ENCODE measurements at places on chromosomes 6 and 20. TPM values are rescaled to one million over a fixed set of nuclear protein-coding genes. Genes with fewer than 3 reads are reported as not detected.

The LY6G5C gene
- 5.0 TPM for total RNA-seq

The TRIM40 gene
- total RNA-seq = not detected

The GMNN gene
- 25.3 TPM for total RNA-seq

The SH3BGRL2 gene
- 1.9 TPM for total RNA-seq

The SRSF12 gene
- total RNA-seq = 3.7 TPM

- no peaks in the 10 kb centered on the region for H3K27me3 ChIP-seq
- peaks cover 16% of the 10 kb centered on the region for H3K4me1 ChIP-seq
- H3K27ac ChIP-seq = peak overlapping the region; percentile 27
- H3K4me3 ChIP-seq = no peak overlapping the region
- no peak for DNase-seq
Observed at GRCh38 chr20:20009784-20010253, 7.3 kb upstream of the NAA20 start.

DNA sequence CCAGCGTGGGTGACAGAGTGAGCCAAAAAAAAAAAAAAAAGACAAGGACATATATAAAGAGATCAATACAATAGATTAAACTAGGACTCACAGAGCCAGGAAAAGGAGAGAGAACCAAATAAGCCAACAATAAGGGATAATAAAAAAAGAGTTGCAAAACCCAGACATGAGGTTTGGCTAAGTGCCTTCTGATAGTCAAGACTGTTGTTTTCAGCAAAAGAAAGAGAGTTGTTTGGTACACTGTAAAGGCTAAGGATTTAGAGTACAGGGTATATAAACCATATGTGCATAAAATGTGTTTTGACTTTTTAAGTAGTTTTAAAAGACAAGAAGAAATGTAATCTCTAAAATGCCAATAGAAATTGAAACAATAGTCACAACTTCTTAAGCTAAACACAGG is 42.8 kb downstream of the RPF2 start:
- no peak overlapping the region for H3K27ac ChIP-seq
- no peak overlapping the region for H3K4me3 ChIP-seq
- no peaks in the 10 kb centered on the region for H3K4me1 ChIP-seq
- H3K27me3 ChIP-seq = no peaks in the 10 kb centered on the region
- DNase-seq = no peak

GRCh38 chr6:6826095-6826901 is 237.8 kb downstream of the LY86 start:
- H3K4me3 ChIP-seq = no peak overlapping the region
- H3K36me3 ChIP-seq = no peaks in the 10 kb centered on the region
- H3K27me3 ChIP-seq = peaks cover 9% of the 10 kb centered on the region
- peaks cover 2% of the 10 kb centered on the region for H3K4me1 ChIP-seq
- no peak for DNase-seq
- no peak overlapping the region for H3K27ac ChIP-seq

- peak overlapping the region; percentile 99 for H3K4me3 ChIP-seq
- peaks cover 39% of the 10 kb centered on the region for H3K4me1 ChIP-seq
- H3K27me3 ChIP-seq = no peaks in the 10 kb centered on the region
- H3K27ac ChIP-seq = peak overlapping the region; percentile 98
- peaks cover 1% of the 10 kb centered on the region for H3K36me3 ChIP-seq
Observed at GRCh38 chr6:87700397-87701343, 1.4 kb downstream of the AKIRIN2 start.

GRCh38 chr6:138287144-138287955 is 69.1 kb upstream of the PBOV1 start:
- no peaks in the 10 kb centered on the region for H3K27me3 ChIP-seq
- H3K4me1 ChIP-seq = peaks cover 2% of the 10 kb centered on the region
- H3K4me3 ChIP-seq = no peak overlapping the region
- no peaks in the 10 kb centered on the region for H3K36me3 ChIP-seq

- no peak for DNase-seq
- no peak overlapping the region for H3K27ac ChIP-seq
- no peaks in the 10 kb centered on the region for H3K4me1 ChIP-seq
- no peak overlapping the region for H3K4me3 ChIP-seq
- H3K27me3 ChIP-seq = no peaks in the 10 kb centered on the region
Observed at GRCh38 chr6:14811775-14812428, 434.0 kb upstream of the JARID2 start.

- DNase-seq = peak; percentile 25
- no peaks in the 10 kb centered on the region for H3K27me3 ChIP-seq
- peak overlapping the region; percentile 84 for H3K27ac ChIP-seq
- H3K4me3 ChIP-seq = peak overlapping the region; percentile 43
- peaks cover 38% of the 10 kb centered on the region for H3K4me1 ChIP-seq
- H3K36me3 ChIP-seq = no peaks in the 10 kb centered on the region
Observed at GRCh38 chr6:24882835-24883555, 52.8 kb downstream of the RIPOR2 start.

DNA sequence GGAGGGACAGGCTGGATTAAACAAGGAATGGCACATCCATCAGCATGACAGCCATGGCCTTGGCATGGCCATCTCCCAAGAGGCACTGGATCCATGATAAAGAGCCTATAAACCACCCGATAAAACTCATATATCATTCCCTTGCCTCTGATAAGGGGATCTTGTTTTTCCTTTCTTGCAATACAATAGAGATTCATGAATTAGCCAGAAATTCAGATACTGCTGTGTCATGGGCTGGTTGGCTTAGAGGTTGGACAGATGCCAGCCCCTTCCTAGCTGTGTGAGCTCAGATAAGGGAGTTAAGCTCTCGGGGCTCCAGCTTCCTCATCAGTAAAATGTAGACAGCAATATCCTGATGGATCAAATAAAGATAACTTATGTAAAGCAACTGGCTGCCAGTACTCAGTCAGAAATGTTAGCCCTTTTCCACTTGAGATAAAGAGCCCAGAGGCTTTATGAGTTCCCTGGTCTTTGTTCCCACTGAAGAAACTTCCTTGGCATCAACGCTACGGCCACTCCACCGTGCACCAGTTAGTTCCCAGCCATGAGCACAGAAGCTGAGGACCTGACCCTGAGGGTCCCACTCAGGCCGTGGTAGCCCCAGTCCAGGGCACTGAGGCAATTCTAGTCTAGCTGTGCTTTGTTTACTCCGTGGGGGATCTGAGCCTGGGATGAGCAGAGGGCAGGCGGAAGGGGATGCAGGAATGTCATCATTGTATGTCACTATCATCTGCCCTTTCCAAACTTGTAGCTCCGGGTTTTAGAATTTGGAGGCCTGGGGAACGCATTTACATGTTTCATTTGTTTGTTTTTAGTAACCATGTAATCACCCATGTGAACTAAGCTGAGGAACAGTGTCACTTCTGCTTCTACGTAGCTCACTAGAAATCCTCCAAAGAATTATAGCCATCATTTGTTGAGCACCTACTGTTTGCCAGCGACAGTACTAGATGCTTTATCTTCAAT is 67.2 kb upstream of the TBC1D7 start:
- H3K27me3 ChIP-seq = peaks cover 2% of the 10 kb centered on the region
- H3K27ac ChIP-seq = no peak overlapping the region
- DNase-seq = no peak
- H3K36me3 ChIP-seq = no peaks in the 10 kb centered on the region
- peaks cover 1% of the 10 kb centered on the region for H3K4me1 ChIP-seq
- no peak overlapping the region for H3K4me3 ChIP-seq

- H3K4me1 ChIP-seq = peaks cover 19% of the 10 kb centered on the region
- no peak overlapping the region for H3K27ac ChIP-seq
- H3K27me3 ChIP-seq = no peaks in the 10 kb centered on the region
- H3K4me3 ChIP-seq = no peak overlapping the region
Observed at GRCh38 chr6:35580836-35581235, 68.1 kb upstream of the TULP1 start.

DNA sequence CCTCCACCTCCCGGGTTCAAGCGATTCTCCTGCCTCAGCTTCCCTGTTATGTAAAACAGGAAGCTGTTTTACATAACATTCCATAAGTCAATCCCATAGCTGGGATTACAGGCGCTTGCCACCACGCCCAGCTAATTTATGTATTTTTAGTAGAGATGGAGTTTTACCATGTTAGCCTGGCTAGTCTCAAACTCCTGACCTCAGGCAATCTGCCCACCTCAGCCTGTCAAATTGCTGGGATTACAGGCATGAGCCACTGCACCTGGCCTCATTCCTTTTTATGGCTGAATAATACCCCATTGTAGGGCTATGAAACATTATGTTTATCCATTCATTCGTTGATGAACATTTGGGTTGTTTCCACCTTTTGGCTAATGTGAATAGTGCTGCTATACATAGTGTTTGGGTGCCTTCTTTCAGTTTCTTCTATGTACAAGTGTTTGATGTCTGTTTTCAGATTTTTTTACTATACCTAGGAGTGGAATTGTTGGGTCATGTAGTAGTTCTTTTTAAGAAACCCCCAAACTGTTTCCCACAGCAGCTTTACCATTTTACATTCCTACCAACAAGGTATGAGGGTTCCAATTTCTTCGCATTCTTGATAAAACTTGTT is 138.7 kb upstream of the COL21A1 start:
- no peak for DNase-seq
- H3K27me3 ChIP-seq = peaks cover 2% of the 10 kb centered on the region
- H3K27ac ChIP-seq = no peak overlapping the region

- no peaks in the 10 kb centered on the region for H3K36me3 ChIP-seq
- H3K4me3 ChIP-seq = no peak overlapping the region
- no peak for DNase-seq
Observed at GRCh38 chr6:147176795-147177194, 27.4 kb upstream of the STXBP5 start.

DNA sequence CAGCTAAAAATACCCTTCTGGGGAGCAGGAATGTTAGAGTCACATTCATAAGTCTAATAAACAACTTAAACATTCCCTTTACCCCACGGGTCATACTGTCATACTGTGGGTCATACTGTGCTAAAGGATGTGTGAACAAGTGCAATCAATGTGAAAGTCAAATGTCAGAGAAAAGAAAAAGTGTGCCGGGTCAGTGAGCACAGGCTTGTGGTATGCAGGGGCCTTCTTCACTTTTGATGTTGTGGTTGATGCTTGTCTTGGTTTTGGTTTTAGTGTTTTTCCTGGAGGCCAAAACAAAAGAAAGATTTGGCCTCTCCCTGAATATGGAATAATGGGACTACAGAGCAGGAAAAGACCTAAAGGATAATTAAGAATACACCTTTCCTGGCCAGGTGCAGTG is 267.9 kb upstream of the PLN start:
- H3K27ac ChIP-seq = no peak overlapping the region
- H3K27me3 ChIP-seq = peaks cover 58% of the 10 kb centered on the region
- H3K4me1 ChIP-seq = peaks cover 2% of the 10 kb centered on the region
- no peaks in the 10 kb centered on the region for H3K36me3 ChIP-seq

DNA sequence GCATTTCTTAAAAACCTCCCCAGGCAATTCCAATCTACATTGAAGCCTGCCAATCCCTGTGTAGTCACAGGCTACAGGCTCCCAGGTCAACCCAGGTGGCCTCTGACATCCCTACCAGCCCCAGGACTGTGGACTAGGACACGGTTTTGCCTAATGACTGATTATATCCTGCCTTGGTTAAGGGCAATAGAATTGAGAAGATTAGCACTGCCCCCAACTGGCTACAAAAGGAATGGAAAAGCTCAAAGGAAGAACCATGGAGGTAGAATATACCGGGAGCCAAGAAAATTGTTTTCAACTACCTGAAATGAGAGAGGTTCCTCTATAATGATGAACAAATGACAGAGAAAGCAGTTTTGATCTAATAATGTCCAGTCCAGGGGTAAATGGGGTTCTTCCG is 421.1 kb upstream of the AGPAT4 start:
- no peak overlapping the region for H3K4me3 ChIP-seq
- H3K4me1 ChIP-seq = no peaks in the 10 kb centered on the region
- H3K27ac ChIP-seq = no peak overlapping the region
- H3K36me3 ChIP-seq = no peaks in the 10 kb centered on the region
- no peaks in the 10 kb centered on the region for H3K27me3 ChIP-seq

DNA sequence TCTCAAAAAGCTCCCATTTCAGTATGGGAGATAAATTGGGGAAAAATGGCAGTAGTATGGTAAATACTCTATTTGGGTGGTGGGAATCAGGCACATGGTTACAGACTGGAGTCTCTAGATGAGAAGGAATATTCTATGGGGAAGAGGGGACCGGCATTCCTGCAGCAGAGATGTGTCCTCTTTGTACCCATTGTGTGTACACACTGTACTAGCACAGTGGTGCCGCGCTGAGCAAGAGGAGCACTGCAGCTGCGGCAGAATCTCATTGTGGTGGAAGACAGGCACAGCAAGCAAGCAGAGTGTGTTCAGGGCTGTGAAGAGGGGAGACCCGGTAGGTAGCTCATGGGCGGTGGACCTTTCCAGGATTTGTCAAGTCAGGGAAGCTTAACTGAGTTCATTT is 13.0 kb downstream of the AFDN start:
- no peaks in the 10 kb centered on the region for H3K36me3 ChIP-seq
- no peak overlapping the region for H3K4me3 ChIP-seq
- H3K27me3 ChIP-seq = no peaks in the 10 kb centered on the region
- DNase-seq = no peak
- no peak overlapping the region for H3K27ac ChIP-seq

GRCh38 chr20:31945785-31946184 is 6.1 kb downstream of the PDRG1 start:
- H3K27me3 ChIP-seq = no peaks in the 10 kb centered on the region
- no peak overlapping the region for H3K4me3 ChIP-seq
- no peak for DNase-seq
- peaks cover 32% of the 10 kb centered on the region for H3K36me3 ChIP-seq
